Activated T-helper 1 cell treated with Interleukin-2 at 50 U/mL for 16 hours (primary cell): ENCODE measurements at places on chromosomes 7 and 10.

DNA sequence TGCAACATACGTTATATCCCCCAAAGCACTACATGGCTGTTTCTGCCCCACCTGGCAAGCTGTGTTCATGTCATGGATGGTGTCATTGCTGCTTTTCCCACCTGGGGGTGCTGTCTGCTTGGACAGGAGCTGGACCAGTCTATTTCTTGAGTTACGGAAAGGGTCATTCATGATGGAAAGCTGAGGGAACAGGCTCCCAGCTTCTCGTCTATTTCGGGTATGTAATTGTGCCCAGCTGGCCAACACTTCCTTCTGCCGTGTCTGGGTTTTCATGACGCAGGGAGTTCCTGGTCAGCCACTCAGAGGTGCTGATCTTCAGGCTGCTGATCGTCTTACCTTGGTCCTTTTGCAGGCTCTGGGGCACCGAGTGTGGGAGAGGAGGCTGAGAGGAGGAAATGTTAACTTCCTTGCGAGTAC, 8.6 kb downstream of the BTBD16 start:
- DNase-seq = no peak

- no peak for DNase-seq
These were observed 55.8 kb upstream of the KIF5B start for GRCh38 chr10:32112055-32112454.

DNA sequence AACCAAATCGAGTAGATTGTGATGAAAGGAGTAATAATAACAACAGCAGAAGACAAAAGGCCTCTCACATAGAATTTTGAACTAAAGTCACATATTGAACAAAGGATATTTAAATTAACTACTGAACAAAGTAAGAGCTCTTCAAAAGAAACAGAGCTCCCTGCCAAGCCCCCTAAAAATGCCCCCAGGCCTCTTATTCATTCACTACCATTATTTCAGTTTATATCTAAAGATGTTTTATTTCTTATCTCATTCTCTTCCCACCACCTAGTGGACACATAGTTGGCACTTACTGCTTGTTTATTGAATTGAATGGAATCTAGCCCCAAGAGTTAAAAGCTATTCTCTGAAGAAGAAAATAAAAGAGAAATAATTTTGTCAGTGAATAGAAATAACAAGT, 37.4 kb downstream of the VCL start:
- no peak for DNase-seq

GRCh38 chr7:109879287-109879828, 1211.6 kb upstream of the LRRN3 start:
- DNase-seq = no peak

DNA sequence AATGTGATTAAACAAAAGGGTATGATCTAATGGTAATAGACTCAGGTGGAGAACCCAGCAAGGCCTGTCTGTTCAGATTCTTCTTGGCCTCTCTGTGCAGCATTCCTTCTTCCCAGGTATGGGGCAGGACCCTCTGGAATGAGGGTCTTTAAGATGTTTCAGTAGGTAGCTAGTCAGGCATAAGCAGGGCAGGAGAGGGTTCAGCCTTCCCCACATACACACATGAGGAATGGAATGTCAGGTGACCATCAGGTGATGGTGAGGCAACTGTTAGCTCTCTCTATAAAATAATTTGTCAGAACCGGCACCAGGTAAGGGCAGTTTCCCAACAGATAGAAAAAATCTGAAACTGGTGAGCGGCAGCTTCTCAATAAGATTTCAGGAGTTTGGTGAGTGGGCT, 222.3 kb upstream of the PHYHIPL start:
- no peak for DNase-seq

- no peak for DNase-seq
These were observed 2.7 kb upstream of the NRG3 start for GRCh38 chr10:81872206-81872862.

DNA sequence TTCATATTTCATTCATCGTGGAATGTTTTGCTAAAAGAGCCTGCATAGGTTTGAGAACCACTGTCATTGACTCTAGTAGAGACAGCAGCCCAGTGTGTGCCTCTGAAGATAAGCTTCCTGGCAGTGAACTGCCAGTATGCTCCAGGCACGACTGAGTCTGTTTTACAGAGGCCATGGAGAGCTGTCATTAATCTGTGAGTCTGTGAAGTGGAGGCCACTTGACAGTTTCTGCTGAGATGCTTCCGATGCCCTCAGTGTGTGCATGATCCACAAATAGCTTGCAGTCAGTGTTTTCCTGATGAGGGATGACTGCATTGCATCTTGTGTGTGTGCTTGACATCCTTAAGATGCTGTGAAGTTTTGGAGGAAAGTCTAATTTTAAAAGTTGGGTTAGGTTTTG, 162.2 kb downstream of the PFKFB3 start:
- DNase-seq = no peak

DNA sequence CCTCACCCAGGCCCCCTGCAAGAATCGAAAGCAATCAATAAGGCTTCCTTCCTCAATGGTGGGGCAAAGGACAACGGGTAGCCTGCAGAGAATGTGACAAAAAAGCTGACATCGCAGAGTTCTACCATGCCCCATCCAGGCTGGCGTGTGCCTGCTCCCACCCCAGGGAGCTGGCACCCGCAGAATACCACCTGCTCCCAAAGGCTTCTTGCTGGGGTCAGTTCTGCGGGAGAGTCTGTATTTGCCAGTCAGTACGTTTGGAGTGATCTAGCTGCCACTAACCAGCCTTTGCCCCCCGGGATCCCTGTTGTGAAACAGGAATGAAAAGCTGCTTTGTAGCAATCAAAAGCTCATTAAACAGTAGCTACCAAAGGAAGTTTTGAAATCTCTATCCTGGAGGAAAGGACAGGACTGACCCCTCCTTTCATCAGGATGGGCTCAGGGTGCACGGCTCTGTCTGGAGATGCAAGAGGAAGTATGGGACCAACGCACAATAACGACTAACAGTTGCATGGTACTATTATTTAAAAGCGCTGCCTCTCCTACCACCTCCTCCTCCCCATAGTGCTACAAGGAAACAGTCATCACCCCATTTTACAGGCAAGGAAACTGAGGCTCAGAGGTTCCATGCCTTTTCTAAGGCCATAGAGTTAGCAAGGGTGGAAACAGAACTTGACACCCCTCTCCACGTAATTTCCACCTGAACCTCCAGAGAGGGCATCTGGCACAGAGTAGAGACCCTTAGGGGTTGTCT, 67.0 kb downstream of the FGFR2 start:
- DNase-seq = no peak

- no peak for DNase-seq
These were observed 52.5 kb upstream of the NFKB2 start for GRCh38 chr10:102342958-102343357.

- DNase-seq = no peak
These were observed 1.1 kb upstream of the SEC31B start for GRCh38 chr10:100520811-100521210.

DNA sequence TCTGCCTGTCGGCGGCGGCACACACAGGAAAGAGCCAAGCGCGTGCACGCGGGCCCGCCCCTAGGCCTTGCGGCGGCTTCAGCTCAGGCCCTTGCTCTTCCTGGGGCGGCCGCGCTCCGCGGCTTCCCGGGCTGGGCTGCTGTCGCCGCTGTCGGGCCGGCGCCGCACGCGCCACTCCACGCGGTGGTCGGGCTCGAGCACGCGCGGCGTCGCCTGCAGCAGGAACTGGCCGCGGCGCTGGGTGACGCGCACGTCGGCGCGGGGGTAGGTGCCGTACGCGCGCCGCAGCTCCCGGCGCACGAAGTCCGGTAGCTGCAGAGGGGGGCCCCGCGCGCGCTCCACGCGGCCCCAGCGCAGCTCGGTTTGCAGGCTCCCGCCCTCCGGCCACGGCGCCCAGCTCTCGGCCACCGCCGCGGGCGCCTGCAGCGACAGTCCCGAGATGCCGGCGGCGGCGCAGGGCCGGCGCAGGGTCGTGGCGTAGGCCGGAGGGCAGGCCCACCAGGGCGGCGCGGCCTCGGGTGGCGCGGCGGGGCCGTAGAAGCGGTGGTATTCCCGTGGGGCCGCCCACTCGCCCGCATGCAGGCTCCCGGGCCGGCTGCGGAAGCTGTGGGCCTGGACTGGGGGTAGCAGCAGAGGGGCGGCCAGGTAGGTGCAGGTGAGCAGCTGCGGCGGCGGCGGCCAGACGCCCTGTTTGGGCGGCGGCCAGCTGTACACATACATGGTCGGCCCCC, 804 bp downstream of the C10orf95 start:
- DNase-seq = peak; percentile 90

GRCh38 chr10:3786295-3787015, 1.4 kb upstream of the KLF6 start:
- DNase-seq = no peak

DNA sequence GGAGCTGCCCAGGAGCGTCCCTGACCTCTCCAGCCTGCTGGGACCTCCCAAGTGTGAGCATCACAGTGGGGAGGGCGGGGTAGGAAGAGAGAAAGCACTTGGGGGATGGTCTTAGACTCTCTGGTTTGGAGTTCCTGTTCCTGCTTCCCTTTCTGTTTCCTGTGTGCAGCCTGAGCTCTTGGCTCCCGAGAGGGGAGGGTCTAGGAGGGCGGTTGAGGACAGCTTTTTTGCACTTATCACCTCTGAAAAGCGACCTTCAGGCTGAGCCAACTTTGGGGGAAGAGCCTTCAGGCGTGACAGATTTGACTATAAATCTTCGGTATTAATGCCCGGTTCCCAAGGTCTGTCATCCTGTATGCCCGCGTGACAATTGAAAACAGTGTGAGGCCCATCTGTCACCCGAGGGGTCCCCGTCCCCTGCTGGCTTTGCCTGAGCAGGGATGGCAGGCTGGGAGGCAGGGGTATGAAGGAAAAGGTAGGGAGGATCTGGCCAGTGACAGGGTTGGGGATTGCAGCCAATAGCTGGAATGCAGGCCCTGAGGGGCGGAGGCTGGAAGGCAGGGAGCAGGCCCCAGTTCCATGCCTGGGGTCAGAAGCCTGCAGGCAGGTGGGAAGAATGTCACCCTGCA, 78.6 kb downstream of the CDH23 start:
- DNase-seq = no peak

- no peak for DNase-seq
These were observed 271.9 kb downstream of the KIF20B start for GRCh38 chr10:89973326-89973725.

GRCh38 chr10:99880080-99880835, 97.8 kb downstream of the ABCC2 start:
- DNase-seq = no peak

DNA sequence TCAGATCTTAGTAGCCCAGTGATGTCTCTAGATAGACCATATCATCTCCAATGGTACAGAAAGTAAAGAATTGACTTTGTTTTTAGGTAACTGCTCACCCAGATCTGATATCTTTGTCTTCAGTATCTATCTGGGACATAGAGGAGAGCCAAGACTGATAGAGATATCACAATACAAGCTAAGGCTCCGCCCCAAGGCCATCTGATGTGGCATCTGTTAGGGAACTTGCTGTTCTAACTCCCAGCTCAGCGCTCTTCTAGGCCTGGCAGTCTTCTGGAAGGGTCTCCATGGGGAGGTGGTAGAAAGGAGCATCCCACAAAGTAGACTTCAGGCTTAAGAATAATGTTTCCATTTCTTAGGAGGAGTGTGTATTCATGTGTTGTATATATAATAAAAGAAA, 88.4 kb upstream of the SAMD8 start:
- no peak for DNase-seq

- no peak for DNase-seq
These were observed 1.5 kb downstream of the PAX2 start for GRCh38 chr10:100746784-100747455.

DNA sequence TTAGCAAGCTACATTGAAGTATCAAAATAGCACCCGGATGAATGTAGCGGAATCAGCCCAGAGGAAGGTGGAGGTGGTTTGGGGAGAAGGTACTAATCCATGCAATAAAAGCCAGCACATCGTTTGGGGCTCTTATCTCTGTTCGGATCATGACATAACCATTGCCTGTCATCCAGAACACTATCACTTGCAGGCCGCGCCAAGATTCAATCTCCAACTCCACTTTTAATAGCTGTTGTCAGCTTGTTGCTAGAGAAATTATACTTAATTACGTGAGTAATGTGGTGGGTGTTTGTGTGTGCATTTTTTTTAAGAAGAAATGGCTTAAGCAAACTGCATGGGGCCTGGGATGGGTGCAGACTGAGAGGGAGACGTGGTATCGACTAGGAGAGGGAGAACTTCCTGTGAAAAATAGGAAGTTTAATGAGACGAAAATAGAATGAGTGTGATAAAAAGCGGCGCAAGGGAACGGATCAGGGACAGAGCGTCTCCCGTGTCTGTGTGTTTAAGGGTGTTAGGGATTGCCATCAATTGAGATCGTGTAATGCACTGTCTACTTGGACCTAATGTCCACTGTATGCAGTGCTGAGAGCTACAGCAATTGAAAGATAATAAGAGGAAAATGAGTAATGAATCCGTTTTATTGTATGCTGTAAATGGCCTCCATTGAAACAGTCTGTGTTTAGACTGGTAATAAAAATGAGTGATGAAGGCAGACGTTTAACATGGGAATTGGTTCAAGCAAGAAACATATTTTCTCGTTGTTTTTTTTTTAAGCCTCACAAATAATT, 27.6 kb upstream of the SFMBT2 start:
- no peak for DNase-seq

DNA sequence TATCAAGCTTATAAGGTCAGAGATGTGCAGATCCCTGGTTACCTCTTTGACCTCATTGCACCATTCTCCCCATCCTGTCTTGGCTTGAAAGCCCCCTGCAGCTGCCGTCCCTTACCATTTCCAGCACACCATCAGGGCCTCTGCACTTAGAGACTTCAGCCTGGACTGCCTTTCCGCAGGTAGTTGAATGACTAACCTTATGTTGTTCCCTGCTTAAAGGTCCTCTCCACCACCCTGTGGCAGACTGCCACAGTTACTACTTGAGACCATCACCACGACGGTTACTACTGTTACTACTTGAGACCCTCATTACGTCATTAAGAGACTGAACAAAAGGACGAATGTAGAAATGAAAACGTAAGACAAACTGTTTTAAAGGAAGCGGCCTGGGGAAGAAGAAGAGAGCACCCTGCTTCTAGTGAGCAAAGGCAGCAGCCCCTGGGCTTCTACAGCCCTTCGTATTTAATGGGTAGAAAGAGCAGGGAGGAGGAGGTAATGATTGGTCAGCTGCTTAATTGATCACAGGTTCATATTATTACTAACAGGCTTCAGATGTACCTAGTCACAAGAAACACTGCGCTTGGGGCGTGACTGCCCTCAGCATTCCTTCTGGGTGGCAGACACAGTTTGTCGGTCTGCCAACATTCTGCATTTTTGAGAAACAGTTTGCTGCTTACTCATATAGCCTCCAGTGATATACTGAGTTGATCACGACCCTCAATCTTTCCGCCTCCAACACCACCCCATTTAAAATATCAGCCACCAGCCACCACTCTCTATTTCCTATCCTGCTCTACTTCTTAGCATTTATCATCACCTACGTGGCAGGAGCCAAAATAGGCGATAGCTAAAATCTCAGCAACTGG, 74.1 kb upstream of the PARD3 start:
- DNase-seq = no peak

DNA sequence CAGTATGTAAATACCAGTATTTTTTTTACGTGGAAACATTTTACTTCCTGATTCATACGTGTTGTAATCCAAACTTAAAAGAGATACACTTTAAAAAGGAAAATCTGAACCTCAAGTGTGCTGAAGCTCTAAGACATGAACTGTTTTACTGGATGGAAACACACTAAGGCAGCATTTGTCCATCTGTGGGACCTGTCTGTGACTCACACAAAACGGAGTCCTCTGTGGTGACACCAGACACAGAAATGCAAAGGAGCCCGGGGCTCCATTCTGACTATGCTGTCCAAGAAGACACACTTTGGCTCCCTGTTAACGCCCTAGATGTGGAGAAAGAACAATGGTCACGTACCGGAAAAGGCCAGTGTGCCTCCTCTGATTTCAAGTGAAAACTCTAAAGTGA, 23.9 kb downstream of the RNF133 start:
- no peak for DNase-seq

GRCh38 chr7:102096706-102097427, 189.8 kb upstream of the SH2B2 start:
- no peak for DNase-seq
